Astrocyte of the spinal cord (primary cell): ENCODE measurements at places on chromosomes 7 and 10.

- no peak for DNase-seq
Observed at GRCh38 chr7:99016196-99016595, 127.7 kb downstream of the SMURF1 start.

DNA sequence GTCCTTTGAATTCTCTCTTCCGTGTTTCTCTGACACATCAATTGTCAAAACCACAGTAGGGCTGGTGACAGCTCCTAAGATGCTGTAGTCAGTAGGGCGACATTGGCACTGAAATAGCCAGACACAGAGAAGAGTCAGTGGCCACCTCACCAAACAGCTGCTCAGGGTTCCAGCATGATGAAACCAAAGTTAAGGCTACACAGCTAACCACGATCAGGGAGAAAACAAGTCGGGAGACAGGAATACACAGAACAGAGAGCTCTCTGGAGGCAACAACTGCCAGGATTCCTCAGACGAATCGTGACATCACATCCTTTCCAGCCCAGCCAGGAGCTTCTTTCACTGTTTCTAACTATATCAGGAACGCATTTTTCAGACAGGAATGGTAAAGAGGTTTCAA is 922.2 kb downstream of the SORCS1 start:
- DNase-seq: no peak

GRCh38 chr7:409339-410281 is 110.0 kb downstream of the PDGFA start:
- no peak for DNase-seq

DNA sequence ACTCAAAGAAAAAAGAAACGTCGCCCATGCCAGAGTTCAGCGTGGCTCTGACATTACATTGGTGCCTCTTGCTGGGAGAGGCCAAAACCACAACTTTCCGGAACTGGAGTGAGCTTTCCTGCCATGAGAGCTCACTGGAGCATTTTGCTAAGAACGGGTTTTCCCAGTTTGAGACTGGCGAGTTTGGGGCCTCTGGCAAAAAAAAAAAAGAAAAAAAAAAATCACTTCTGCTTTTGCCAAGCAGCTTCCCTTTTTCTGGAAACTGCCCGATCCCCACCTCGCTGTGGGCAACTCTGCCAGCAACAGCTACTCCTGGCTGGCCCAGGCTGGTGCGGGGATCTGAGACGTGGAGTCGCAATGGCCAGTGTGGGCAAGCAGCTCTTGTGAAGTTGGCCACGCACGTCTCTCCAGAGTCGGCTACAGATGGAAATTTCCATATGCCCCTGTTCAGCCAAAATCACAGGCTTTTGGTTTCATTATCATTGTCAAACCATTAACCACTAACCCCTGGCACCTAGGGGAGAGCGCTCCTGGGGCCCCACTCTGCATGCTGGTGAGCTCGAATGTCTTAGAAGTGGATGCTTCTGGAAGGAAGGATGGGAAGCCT is 25.7 kb downstream of the PRKAG2 start:
- DNase-seq: no peak

DNA sequence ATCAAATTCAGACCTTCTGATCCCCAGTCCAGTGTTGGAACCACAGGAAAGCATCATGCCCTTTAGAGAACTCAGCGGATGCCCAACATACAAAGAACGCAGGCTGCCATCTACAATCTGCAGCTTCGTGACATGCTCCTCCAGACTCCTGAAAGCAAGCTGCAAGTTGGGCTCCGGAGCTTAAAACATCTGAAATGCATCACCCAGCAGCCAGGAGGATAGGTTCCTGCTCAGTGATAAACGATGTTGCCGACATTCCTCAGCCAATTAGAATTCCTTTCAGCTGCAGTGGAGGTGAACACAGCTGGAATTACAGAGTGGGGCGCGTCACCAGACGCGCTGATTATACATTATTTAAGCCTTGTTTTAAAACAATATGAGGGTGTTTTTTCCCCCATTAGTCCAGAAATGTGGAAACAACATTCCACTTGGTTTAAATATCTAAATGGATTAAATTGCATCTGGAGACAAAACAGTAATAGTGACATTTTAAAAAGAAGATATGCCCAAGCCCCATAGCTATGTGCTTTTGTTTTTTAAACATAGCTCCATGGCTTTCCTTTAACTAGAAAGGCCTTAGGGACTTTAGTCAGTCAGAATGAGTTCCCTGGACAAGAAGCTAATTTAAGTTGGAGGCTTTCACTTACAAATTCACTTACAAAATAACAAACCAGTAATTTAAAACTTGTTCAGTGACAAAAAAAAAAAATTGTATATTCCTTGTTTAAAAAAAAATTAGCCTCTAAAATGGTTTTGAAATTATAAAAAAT is 6.3 kb downstream of the SMURF1 start:
- peak; percentile 76 for DNase-seq

DNA sequence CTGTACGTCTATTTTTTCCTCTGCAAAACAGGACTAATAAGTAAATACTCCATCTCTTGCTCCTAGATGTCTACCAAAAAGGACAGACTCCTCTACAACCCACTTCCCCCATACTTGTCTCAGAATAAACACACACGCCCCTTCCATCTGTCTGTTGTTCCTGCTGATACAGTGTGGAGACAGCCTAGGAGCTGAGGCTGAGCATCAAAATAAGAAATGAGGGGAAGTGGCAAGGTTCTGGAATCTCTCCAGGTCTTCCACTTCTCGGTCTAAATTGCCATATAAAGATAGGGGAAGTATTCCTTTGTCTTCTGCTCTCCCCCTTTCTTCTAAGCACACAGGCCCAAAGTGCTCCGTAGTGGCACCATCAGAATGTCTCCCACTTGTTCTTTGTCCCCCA is 30.8 kb upstream of the VSIR start:
- DNase-seq: no peak

DNA sequence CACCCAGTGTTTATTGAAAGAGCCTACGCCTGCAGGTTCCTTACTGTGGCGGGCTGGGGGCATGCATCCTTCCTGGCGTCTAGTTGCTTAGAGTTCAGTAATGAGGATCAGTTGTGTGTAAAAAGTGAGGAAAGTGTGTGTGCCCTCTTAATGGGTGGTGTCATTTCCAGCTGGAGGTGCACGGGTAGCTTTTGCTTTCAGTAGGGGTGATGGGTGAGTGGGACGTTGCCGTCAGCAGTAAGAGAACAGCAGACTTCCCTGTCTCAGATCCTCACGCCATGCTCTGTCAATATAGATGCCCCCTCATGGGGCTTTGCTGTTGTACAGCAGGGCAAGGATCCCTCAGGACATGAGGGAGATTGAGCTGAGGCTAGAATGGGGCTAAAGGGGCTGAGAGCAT is 352.6 kb upstream of the GALNT17 start:
- no peak for DNase-seq

GRCh38 chr10:37747081-37747480 is 110.3 kb downstream of the ZNF248 start:
- DNase-seq: no peak

DNA sequence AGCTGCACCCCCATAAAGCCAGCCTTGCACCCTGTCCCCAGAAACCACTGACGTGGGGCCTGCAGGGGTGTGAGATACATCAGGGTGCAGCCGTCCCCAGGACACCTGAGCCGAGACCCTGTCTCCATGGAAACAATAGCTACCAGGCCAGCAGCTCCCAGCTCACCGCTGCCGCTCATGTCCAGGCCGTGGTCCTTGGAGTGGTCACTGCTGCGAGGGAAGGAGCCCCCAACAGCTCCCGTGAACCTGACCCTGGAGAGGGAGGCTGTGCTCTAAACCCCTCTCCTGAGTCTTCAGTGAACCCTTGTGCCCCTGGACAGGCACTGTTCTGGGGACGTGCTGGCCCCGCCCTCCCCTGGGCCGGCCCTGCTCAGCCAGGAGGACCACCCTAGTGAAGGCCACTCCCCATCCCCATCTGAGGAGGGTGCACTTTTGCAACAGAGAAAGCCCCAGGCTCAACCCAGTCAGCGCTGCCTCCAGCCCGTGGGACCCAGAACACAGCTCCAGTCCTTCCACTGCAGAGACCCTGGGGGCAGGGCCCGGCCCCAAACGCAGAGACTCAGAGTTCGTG is 19.6 kb upstream of the INPP5A start:
- no peak for DNase-seq

GRCh38 chr7:99387912-99388311 is 13.4 kb downstream of the ARPC1B start:
- DNase-seq: no peak

DNA sequence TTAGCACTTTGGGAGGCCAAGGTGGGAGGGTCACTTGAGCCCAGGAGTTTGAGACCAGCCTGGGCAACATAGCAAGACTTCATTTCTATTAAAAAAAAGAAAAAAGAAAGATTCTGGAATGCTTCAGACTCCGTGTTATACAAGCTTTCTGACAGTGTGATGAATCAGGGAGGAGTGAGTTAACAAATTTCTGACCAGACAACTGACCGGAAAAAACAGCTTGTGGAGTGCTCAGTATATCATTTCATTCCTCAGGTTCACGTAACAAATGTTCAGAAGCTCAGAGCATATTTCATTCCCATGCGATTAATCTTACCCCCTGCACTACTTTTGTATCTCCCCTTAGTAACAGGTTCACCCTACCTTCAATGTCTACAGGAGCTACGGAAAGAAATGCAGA is 28.6 kb upstream of the TNPO3 start:
- no peak for DNase-seq

- DNase-seq: no peak
Observed at GRCh38 chr7:14835384-14835783, 67.2 kb downstream of the DGKB start.

- no peak for DNase-seq
Observed at GRCh38 chr10:112519133-112519761, 72.2 kb downstream of the VTI1A start.

GRCh38 chr7:70439651-70440050 is 692.3 kb upstream of the GALNT17 start:
- no peak for DNase-seq

DNA sequence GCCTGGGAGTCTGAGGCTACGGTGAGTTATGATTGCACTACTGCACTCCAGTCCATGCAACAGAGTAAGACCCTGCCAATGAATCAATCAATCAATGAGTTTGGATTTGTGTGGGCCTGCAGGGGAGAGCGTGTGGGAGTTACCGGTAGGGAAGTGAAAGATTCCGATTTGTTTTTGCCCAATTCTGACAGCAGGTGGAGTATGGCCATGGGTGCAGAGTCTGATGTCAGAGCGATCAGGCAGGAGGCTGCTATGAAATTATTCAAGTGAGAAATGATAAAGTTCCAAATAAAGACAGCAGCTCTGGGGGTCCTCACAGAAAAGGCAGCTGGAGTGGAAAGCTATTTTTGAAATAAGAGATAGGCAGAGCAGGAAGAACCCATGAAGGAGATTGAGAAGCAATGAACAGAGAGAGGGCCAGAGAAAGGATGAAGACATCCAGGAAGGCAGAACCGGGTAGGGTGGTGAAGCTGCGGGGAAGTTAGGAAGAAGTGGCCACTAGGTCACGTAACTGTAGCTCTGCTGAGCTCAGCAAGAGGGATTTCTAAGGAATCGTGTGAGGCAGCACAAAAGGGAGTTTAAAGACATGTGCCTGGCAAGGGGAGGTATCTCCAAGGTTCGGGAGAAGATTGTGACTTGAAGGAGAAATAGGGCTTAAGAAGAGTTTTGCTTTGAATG is 93.7 kb upstream of the NMT2 start:
- peak; percentile 23 for DNase-seq

GRCh38 chr7:56537952-56538351 is 421.7 kb upstream of the NUPR2 start:
- no peak for DNase-seq
